ENCODE measurements at places on chromosomes 1 and 21. TPM values are rescaled to one million over a fixed set of nuclear protein-coding genes. Genes with fewer than 3 reads are reported as not detected.
A peak's percentile ranks its signal among the peaks of the same experiment; 100 is the strongest.

DNA sequence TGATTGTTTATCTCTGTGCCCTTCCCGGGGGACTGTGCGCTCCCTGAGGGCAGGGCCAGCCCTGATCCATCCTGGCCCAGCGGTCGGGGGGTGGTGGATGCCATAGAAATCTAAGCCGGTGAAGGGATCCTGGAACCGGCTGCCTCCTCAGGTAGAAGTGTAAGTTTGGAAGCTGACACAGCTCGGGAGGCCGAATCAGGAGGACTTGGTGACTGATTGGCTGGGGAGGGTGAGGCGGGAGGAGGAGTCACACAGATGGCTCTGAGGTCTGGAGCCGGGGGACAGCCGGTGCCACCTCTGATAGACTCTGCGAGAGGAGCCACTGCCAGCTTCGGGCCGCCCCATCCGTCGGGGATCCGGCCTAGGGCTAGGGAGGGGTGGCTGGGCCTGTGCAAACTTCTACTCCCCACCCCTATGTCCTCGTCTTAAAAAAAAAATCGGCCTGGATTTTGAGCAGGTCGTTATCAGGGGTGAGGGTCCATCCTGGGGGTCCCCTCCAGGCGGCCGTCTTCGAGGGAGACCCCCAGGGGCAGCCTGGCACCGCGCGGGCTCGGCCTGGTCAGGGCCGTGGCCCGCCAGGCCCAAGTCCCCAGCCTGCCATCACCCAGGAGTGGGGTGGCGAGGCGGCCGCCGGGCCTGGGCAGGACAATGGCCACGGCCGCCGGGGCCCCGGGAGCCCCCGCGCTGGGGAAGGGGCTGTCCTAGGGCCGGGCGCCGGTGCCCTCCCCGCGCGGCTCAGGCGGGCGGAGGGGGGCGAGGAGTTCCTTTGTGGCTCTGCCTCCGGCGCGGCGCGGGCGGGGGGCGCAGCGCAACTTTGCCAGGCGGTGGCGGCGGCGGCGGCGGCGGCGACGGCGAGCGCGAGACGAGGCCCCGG is 708 bp upstream of the ZNF362 start:
- H3K36me3 ChIP-seq, result peaks cover 3% of the 10 kb centered on the region
- peaks cover 22% of the 10 kb centered on the region for H3K4me1 ChIP-seq
- peaks cover 14% of the 10 kb centered on the region for H3K27me3 ChIP-seq
- DNase-seq, result peak; percentile 75

- H3K27ac ChIP-seq, result no peak overlapping the region
- no peak for DNase-seq
- no peak overlapping the region for H3K4me3 ChIP-seq
- peaks cover 3% of the 10 kb centered on the region for H3K27me3 ChIP-seq
- H3K36me3 ChIP-seq, result no peaks in the 10 kb centered on the region
Measured at GRCh38 chr21:29875036-29875716, 64.6 kb downstream of the GRIK1 start.

DNA sequence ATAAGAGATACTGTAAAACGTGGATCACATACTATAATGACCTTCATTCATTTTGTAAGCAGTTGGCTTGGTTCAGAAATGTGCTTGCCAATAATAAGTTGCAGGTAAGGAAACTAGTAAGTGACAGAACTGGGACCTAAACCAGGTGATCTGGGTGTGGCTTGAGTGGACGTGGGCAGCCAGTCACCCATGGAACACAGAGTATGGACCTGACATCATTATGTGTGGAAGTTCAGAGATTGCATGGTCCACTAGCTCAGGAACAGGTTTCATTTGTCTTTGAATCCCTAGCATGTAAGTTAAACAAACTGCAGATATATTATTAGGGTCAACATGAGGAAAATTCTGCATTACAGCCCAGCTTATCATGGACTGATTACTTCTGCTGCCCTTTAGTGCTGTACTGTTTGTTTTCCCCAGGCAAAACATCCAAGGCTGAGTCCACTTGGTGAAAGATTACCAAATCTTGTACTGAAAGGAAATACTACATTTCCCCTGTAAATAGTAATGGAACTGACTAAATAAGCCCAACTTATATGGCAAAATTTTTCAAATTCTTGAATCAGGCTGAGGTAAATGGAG is 327.3 kb upstream of the SGIP1 start:
- no peaks in the 10 kb centered on the region for H3K4me1 ChIP-seq
- H3K36me3 ChIP-seq, result peaks cover 10% of the 10 kb centered on the region
- no peak overlapping the region for H3K4me3 ChIP-seq
- H3K27me3 ChIP-seq, result no peaks in the 10 kb centered on the region
- H3K27ac ChIP-seq, result no peak overlapping the region

Gene WDR47
- 128 TPM for total RNA-seq

Gene KCND3
- 3.7 TPM for total RNA-seq

DNA sequence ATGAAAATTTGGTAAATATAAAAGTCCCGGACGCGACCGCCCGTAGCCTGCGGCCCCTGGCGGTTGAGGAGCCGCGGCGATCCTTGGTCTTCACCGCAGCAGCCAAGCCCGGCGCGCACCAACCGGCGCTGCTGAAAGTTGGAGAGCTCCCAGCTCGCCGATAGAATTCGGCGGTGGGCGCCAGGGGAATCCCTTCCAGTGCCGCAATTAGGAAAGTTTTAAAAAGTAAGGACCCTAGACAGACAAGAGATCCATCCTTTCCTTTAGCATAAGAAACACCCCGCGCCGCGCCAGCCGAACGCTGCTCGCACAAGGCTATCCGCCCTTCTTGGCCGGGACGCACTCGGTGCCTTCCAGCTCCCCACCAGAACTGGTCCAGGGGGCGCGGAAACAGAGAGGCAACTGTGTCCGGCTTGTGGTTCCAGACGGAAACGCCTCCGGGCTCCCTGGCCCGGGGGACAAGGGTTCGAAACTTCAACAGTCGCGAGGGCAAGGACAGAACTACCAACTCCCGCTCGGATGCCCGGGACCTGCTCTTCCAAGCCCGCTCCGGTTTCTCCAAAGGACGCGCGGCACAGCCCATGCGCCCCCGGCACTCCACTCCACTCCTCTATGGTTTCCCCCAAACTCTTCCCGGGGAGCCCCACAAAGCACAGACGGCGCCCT is 1.7 kb downstream of the FAM78B start:
- peak; percentile 83 for DNase-seq
- peak overlapping the region; percentile 97 for H3K4me3 ChIP-seq
- peaks cover 44% of the 10 kb centered on the region for H3K4me1 ChIP-seq

DNA sequence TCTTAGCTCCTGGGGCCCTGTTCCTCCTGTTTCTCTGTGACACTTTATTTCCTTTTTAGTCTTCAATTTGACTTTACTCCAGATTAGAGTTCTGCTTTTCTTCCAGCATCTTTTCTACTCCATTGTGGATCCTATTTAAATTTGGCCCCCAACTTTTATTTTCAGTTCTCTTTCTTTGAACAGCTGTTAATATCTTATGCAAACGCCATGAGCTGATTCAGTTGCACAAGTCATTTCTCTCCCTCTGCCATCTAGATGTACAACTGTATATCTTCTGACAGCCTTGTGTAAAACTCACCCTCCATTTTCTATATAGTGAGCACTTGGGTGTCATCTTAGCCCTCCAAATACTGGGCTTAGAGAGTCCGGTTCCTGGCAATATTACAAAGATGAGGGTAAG is 42.2 kb downstream of the SPATA17 start:
- no peaks in the 10 kb centered on the region for H3K4me1 ChIP-seq
- H3K36me3 ChIP-seq, result no peaks in the 10 kb centered on the region
- DNase-seq, result no peak
- no peak overlapping the region for H3K27ac ChIP-seq
- no peak overlapping the region for H3K4me3 ChIP-seq
- no peaks in the 10 kb centered on the region for H3K27me3 ChIP-seq

Gene SPATA1
- total RNA-seq, result 1.3 TPM

- H3K27me3 ChIP-seq, result no peaks in the 10 kb centered on the region
- H3K4me1 ChIP-seq, result no peaks in the 10 kb centered on the region
- DNase-seq, result no peak
- H3K27ac ChIP-seq, result no peak overlapping the region
- no peak overlapping the region for H3K4me3 ChIP-seq
Measured at GRCh38 chr1:61380561-61380960, 298.2 kb downstream of the NFIA start.

DNA sequence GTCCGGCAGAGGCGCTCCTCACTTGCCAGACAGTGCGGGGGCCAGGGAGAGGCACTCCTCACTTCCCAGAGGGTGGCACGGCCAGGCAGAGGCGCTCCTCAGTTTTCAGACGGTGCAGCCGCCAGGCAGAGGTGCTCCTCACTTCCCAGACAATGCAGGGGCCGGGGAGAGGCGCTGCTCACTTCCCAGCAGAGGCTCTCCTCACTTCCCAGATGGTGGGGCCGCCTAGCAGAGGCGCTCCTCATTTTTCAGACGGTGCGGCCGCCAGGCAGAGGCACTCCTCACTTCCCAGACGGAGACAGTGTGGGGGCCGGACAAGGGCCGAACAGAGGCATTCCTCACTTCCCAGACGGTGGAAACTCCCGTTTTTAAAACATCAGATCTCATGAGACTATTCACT is 238.4 kb upstream of the CACYBP start:
- H3K27ac ChIP-seq, result no peak overlapping the region
- no peaks in the 10 kb centered on the region for H3K27me3 ChIP-seq
- H3K4me1 ChIP-seq, result no peaks in the 10 kb centered on the region
- no peak for DNase-seq
- no peak overlapping the region for H3K4me3 ChIP-seq

GRCh38 chr1:20439282-20439681 is 46.7 kb downstream of the CAMK2N1 start:
- H3K4me3 ChIP-seq, result no peak overlapping the region
- H3K27me3 ChIP-seq, result peaks cover 3% of the 10 kb centered on the region
- peaks cover 5% of the 10 kb centered on the region for H3K36me3 ChIP-seq
- DNase-seq, result no peak
- H3K27ac ChIP-seq, result no peak overlapping the region

Gene FBXO2
- total RNA-seq, result 22.2 TPM

GRCh38 chr1:205578780-205579571 is 52.8 kb downstream of the ELK4 start:
- peaks cover 9% of the 10 kb centered on the region for H3K27me3 ChIP-seq
- H3K4me3 ChIP-seq, result no peak overlapping the region
- no peak overlapping the region for H3K27ac ChIP-seq
- DNase-seq, result no peak
- peaks cover 2% of the 10 kb centered on the region for H3K4me1 ChIP-seq
- H3K36me3 ChIP-seq, result no peaks in the 10 kb centered on the region

- DNase-seq, result no peak
- no peaks in the 10 kb centered on the region for H3K36me3 ChIP-seq
- no peak overlapping the region for H3K27ac ChIP-seq
Measured at GRCh38 chr1:163197022-163197421, 5.7 kb downstream of the RGS5 start.

- H3K36me3 ChIP-seq, result no peaks in the 10 kb centered on the region
- H3K27ac ChIP-seq, result no peak overlapping the region
- no peaks in the 10 kb centered on the region for H3K27me3 ChIP-seq
- no peak for DNase-seq
- H3K4me3 ChIP-seq, result no peak overlapping the region
Measured at GRCh38 chr1:8281843-8282509, 35.9 kb upstream of the SLC45A1 start.

DNA sequence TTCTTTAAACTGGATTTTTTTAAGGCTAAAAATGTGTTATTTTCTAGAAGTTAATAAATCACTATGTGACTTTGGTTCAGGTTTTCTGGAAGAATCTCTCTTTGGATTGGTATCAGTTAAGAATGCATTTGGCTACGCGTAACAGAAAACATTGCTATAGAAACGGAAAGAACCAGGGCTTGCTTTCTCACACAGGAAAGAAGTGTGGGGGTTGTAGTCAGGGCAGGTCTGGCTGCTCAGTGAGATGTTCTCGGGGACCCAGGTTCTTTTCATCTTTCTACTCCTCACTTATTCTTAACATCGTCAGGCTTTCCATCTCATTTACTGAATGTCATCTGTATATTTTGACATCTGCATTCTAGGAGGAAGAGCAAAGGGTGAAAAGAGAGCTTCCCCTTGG is 191.4 kb downstream of the ZBTB18 start:
- no peaks in the 10 kb centered on the region for H3K36me3 ChIP-seq
- no peak overlapping the region for H3K4me3 ChIP-seq
- H3K4me1 ChIP-seq, result peaks cover 9% of the 10 kb centered on the region
- peaks cover 2% of the 10 kb centered on the region for H3K27me3 ChIP-seq
- H3K27ac ChIP-seq, result no peak overlapping the region

- H3K36me3 ChIP-seq, result no peaks in the 10 kb centered on the region
- no peak overlapping the region for H3K4me3 ChIP-seq
- peaks cover 1% of the 10 kb centered on the region for H3K4me1 ChIP-seq
- H3K27ac ChIP-seq, result no peak overlapping the region
Measured at GRCh38 chr21:15076730-15077129, 11.9 kb upstream of the NRIP1 start.

GRCh38 chr1:225999227-225999911 is at the start of gene SDE2:
SDE2 (minus strand) TSS chr1:225999343; CDS start chr1:225999312, 31 bp downstream.
- peak within 1 kb of the TSS; percentile 100 for H3K27ac ChIP-seq
- H3K4me3 ChIP-seq, result peak within 1 kb of the TSS; percentile 100
- H3K36me3 ChIP-seq, result no peaks in the 10 kb centered on the region
- DNase-seq, result peak; percentile 100
- peaks cover 8% of the 10 kb centered on the region for H3K27me3 ChIP-seq

Gene KMO
- not detected for total RNA-seq

Gene IRF6
- 0.47 TPM for total RNA-seq

GRCh38 chr21:42051788-42052187 is 19.3 kb upstream of the UMODL1 start:
- no peaks in the 10 kb centered on the region for H3K4me1 ChIP-seq
- peaks cover 18% of the 10 kb centered on the region for H3K36me3 ChIP-seq
- peaks cover 2% of the 10 kb centered on the region for H3K27me3 ChIP-seq
- no peak for DNase-seq
- no peak overlapping the region for H3K4me3 ChIP-seq
- no peak overlapping the region for H3K27ac ChIP-seq

Gene OR2L13
- not detected for total RNA-seq

Gene MAPKAPK2
- total RNA-seq, result 93.8 TPM

GRCh38 chr1:185281245-185281644 is 35.8 kb downstream of the IVNS1ABP start:
- DNase-seq, result no peak
- no peaks in the 10 kb centered on the region for H3K27me3 ChIP-seq
- H3K27ac ChIP-seq, result no peak overlapping the region
- no peaks in the 10 kb centered on the region for H3K36me3 ChIP-seq
- H3K4me3 ChIP-seq, result no peak overlapping the region

Gene MRPL39
- 26.1 TPM for total RNA-seq

GRCh38 chr1:4935807-4936206 is 281.4 kb downstream of the AJAP1 start:
- DNase-seq, result no peak
- H3K4me3 ChIP-seq, result no peak overlapping the region
- H3K27me3 ChIP-seq, result peaks cover 6% of the 10 kb centered on the region
- H3K4me1 ChIP-seq, result no peaks in the 10 kb centered on the region
- H3K27ac ChIP-seq, result no peak overlapping the region

Gene C1orf87
- total RNA-seq, result not detected

DNA sequence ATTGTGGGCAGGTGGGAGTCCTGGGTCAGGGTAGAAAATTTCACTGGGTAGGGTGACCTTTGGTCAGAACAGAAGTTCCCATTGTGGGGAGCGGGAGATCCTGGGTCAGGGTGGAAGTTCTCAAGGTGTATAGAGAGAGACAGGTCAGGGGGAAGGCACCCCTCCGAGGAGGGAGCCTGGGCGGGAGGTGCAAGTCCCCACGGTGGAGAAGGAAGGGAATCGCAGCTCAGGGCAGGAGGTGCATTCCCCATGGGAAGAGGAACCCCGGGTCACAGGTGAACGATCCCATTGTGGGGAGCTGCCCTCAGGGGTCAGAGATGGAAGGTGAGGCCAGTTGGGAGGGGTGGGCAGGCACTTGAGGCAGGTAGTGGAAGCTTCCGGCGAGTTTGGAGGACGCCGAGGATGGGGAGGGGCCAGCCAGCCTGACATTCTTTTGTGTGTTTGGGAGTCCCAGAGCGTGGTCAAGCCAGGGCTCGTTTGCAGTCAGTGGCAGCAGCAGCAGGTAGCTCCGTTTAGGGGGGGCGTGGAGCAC is 637 bp downstream of the LYPLA2 start:
- DNase-seq, result peak; percentile 42
- H3K4me3 ChIP-seq, result peak overlapping the region; percentile 98
- no peaks in the 10 kb centered on the region for H3K4me1 ChIP-seq
- H3K27ac ChIP-seq, result peak overlapping the region; percentile 77
- H3K36me3 ChIP-seq, result no peaks in the 10 kb centered on the region
- H3K27me3 ChIP-seq, result peaks cover 5% of the 10 kb centered on the region

Data from glutamatergic neuron (in vitro differentiated cells).